ENCODE measurements at places on chromosomes 16 and 17.

DNA sequence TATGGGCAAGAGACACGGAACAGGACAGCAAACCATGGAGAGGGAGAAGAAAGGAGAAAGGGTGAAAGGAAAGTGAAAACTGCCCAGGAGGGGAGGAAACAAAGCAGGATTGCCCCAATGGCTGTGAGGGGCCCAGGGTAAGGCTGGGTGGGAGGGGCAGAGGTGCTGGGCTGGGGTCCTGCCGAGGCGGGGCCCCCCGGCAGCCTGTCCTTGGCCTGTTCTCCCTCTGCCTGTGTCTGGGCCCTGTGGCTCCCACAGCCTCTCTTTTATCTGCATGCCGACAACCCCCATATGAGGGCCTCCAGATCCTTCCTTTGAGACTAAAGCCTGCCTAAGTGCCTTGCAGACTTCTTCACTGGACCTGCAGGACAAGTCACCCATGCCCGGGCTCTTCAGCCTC lies 15.5 kb downstream of the ZNHIT3 start:
- DNase-seq: no peak

DNA sequence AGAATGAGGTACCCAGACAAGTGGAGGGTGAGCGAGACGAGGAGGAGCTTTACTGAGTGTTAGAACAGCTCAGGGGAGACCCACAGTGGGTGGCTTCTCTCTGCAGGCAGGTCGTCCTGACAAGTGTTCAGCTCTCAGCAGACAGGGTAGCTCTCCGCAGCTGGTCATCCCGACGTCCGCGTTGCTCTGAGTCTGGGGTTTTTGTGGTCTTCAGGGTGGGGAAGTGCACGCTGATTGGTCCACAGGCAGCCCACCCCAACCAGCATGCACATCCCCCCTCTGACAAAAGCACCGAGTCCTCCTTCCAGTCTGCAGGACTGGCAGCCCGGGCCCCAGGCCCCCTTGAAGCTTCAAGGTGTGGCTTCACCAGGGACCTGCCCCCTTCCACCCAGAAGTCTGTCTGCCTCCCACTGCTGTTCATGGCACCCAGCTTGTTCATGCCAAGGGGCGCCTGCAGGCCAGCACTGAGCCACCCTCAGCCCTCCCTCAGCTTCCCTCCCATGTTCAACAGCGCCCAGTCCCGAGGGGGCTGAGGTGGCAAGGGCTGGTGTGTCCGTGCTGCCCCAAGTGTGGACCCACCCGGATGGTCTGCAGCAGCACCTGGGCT lies 19.9 kb upstream of the WDR45B start:
- no peak for DNase-seq

- no peak for DNase-seq
Observed at GRCh38 chr16:81556715-81557284, 112.2 kb downstream of the CMIP start.

GRCh38 chr16:49545741-49546448 lies 172.3 kb downstream of the C16orf78 start:
- no peak for DNase-seq

DNA sequence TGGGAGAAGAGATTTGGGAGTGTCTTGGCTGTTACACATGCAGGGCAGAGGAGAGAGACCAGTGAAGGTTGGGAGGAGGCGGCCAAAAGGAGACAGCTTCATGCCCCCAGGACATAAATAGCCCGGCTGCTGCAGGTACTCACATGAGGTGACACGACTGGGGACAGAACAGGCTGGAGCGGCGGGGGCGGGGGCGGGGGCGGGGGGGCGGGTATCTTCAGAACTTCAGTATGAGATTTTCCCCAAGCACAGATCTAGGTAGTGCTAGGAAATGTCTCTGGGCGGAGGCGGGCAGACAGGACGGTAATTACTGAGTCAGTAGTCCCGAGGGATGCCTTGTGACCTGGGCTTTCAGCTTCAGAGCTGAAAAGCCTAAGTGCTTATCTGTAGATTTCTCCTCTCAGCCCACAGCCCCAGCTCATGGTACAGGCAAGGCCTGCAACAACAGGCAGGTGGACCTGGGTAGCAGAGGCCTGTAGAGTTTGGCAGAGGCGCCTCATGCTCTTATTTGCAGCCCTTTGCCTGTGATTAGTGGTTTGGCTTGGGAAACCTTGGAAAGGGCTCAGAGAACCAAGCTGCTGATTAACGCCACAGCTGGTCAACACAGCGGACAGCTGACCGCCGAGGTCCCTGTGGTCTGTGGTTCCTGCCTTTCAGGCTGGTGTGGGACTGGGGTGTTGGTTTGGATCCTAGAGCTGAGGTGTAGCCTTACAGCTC lies 24.5 kb downstream of the UNK start:
- DNase-seq: no peak

DNA sequence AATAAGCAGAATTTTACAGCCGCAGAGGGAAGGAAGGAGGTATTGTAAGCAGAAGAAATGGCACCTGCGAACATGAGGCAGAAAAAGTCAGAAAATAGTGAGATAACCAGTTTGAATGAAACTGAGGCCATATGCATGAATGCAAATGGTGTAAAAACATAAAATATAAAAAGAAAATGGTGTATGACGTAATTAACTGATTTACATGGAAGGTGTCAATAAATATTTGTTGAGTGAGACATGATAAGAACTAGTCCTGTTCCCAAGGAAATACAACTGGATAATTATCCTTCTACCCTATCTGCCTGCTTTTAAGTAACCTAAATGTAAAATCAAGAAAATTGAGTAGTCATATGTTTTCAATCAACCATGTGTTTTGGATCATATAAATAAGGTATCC lies 178.1 kb upstream of the TOX3 start:
- no peak for DNase-seq

DNA sequence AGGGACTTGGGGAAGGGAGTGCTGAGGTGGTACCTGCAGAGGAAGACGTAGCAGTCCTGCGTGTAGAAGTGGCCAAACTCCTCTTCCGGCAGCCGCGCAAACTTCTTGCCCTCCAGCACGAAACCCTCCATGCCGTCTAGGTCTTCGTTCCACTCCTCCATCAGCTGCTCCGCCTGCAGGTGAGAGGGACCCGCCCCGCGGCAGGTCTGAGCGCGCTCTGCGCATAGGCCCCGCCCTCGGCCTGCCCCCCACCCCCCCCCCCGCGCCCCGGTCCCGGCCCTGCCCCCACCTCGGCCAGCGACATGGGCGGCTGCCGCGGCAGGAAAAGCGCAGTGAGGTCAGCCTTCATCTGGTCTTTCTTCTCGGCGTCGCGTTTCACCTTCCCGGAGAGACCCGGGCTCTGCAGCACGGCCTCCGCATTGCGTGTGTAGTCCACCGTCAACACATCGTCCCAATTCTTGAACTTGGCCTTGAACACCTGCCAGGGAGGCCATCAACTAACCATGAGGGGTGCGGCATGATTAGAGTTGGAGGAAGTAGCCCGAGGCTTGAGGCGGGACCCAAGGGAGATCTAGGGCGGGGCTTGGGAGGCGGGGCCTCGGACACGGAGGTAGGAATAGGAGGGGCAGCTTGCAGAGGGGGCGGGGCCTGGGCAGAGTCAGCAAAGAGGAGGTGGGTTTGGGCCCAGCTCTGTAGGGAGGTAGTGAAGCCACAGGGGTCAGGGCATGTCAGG lies 11.5 kb downstream of the FLII start:
- DNase-seq: peak; percentile 49

- DNase-seq: peak; percentile 30
Observed at GRCh38 chr17:5793899-5794298, 209.6 kb upstream of the NLRP1 start.

DNA sequence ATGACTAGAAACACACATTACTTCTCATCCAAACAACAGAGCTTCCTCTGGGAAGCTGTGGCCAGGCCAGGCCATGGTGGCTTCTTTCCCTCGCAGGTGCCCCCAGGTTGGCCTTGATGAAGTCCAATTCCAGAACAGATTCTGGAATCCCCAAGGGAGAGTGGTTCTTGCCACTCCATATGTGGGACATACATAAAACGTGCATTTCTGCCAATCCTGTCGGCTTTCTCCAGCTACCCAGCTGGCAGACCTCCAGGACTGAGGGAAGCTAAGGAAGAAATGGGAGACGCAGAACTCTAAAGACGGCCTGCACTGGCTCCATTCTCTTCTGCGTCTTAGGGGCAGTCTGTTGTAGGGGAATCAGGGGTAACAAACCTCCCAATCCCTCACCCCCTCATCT lies 219.2 kb upstream of the CDH5 start:
- DNase-seq: no peak

- peak; percentile 39 for DNase-seq
Observed at GRCh38 chr17:42675965-42676423, 800 bp downstream of the PLEKHH3 start.

DNA sequence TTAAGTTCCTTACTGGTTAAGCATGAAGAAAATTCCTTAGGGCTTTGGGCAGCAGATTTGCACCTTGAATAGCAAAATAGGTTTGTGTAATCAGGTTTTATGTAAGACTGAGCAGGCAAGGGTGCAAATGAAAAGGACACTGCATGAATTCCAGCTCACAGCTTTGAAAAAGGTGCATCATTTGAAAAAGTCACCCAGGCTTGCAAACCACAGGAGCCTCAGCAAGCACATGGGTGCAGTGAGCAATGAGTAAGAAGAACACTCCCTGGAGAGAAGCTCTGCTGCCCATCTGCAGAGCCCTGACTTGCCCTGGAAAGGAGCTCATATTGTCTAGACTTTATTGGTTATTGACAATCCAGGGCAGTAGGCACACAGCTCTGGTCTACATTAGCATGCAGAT lies 165.6 kb upstream of the KCNJ16 start:
- DNase-seq: no peak

DNA sequence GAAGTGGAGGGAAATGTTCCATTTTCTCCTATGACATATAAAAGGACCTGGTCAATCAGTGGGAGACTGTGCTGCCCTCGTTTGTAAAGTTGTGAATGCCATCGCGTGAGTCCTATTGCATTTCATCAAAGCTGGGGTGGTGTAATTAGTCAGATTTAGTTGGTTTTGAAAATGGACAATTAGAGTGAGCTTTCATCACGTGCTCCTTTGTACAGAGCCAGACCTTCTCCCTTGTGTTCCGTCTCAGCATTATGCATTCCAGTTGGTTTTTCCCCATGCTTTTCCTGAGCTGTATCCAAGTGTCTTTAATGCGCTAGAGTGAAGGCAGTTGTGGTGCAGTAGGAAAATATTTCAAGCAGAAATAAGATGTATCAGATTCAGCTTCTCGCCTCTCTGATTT lies 10.4 kb downstream of the SEC14L1 start:
- DNase-seq: no peak

DNA sequence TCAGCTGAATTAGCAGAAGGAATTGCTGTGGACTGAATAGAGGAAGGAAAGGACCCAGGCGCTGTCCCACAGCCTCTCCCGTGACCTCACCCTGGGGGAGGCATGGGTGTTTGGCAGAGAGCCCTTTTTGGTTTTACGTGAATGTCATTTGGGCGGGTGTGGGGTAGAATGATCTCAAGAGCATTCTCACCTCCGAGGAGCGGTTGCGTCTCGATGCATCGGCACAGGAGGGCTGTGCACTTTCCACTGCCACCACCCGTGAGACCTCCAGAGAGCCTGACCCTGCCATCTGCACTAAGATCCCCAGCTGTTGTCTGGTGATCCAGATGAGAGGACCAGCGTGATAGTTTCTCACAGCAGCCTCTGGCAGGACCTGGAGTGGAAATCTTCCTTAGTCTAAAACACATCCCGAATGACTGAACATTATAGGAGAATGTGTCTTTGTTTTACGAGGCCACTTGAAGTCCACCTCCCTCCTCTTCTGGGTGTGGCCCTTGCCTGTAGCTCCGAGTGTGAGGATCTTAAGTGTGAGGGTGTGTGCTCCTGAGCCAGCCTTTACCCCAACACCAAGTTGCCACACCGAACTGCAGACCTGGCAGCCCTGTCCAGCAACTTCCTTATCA lies 29.3 kb downstream of the FOXK2 start:
- DNase-seq: no peak

GRCh38 chr17:1146561-1147265 lies 33.1 kb downstream of the ABR start:
- DNase-seq: no peak

DNA sequence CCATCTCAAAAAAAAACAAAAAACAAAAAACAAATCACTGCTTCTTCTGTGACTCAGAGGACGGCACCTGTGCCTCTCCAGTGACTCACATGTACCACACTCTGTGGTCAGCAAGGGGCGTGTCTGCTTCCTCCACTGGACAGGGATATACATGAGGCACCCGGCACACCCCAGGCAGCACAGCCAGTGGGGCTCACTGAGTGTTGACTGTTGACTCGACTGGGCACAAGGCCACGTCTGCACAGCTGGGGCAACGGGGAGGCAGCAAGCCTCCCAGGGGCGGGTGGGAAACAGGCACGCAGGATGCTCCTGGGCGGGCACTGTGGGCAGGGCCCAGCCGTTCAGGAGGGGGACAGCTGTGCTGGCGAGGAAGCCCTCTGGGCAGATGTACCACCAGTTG lies 64.1 kb downstream of the TIMM22 start:
- peak; percentile 95 for DNase-seq

DNA sequence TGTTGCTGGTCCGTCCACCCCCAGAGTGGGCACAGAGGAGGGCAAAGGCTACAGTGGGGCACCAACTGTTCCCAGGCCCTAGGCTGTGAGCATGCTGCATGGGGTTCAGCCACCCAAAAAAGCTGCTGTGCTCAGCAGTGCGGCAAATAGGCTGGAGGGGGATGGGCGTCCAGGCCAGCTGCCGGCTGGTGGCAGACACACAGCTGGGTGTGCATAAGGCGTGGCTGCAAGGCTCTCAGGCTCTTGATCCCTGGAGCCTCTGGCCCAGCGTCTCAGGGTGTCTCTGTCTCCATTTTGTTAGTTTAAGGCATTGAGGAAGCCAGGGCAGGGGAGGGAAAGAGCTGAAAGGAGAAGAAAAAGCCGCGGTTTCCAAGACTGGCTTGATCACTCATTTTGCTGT lies 8.8 kb downstream of the RPL19 start:
- no peak for DNase-seq

- no peak for DNase-seq
Observed at GRCh38 chr16:25060920-25061319, 45.8 kb upstream of the ARHGAP17 start.

DNA sequence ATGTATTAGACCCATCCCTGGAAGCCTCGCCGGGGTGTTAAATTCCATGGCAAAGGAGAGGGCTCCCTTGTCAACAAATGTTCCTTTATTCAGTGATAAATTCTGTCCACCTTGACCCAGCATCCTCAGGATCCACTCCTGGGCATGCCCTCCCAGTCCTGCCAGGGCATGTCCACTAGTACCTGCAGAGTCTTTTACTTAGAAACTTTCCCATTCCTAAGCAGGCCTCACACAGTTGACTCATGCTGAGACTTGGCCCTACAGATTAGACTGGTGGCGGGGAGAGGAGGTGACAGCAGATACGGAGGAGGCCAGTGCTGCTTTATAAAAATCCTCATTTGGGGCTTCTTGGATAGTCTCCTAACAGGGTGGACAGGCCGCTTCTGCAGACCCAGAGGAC lies 88.8 kb downstream of the CYLD start:
- DNase-seq: no peak

GRCh38 chr16:87970186-87970585 lies 19.0 kb downstream of the BANP start:
- DNase-seq: no peak

GRCh38 chr17:39659279-39660010 lies 5.7 kb upstream of the TCAP start:
- no peak for DNase-seq

DNA sequence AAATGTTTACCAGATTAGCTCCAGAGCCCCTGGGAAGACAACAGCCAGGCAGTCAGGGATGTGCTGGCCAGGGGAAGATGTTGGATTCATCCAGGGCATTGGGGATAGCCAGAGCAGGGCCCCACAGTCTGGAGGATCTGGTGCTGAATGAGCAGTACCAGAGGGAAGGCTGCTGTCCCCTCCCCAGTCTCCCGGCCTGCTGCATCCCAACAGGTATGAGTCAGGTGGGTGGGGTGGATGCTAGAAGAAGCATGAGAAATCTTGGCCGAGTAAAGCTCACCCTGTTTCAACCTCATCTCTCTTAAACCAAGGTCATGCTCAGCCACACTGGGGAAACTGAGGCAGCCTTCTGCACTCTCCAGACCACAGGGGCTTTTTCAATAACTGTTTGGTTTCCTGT lies 71.9 kb upstream of the SEC14L1 start:
- no peak for DNase-seq

Measured in SW 1271 (cell line).